CD8-positive, alpha-beta memory T cell (primary cell): ENCODE measurements at places on chromosomes 5 and 9. TPM values are rescaled to one million over a fixed set of nuclear protein-coding genes. Genes with fewer than 3 reads are reported as not detected.

SPINK13 gene
- not detected for polyA plus RNA-seq

CARTPT gene
- polyA plus RNA-seq = not detected

- DNase-seq = no peak
These were observed 84.4 kb upstream of the RARS1 start for GRCh38 chr5:168401880-168402279.

GRCh38 chr9:132152231-132152630 lies 9.6 kb upstream of the NTNG2 start:
- DNase-seq = no peak

GRCh38 chr5:179595916-179596315 lies 27.6 kb downstream of the HNRNPH1 start:
- DNase-seq = no peak

GRCh38 chr9:14722391-14723035 lies at the start of gene CER1:
Gene CER1 (minus strand): TSS chr9:14722733. CDS start chr9:14722672, 61 bp downstream.
- DNase-seq = no peak

DNA sequence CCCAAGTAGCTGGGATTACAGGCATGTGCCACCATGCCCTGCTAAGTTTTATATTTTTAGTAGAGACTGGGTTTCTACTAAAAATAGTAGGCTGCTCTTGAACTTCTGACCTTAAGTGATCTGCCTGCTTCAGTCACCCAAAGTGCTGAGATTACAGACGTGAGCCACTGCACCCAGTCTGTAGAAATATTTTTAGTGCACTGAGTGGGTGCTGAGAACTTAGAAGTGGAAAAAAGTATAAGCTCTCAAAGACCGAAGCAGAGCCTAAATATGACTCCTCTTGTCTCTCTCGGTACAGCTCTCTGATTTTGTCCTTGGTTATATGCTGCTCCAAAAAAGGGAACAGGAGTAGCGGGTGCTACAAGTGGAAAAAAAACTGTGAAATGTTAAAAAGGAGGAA lies 353.8 kb upstream of the IZUMO3 start:
- DNase-seq = no peak
